ENCODE measurements at places on chromosomes 7 and 10. TPM values are rescaled to one million over a fixed set of nuclear protein-coding genes. Genes with fewer than 3 reads are reported as not detected.
A peak's percentile ranks its signal among the peaks of the same experiment; 100 is the strongest.

The SLC26A3 gene
- total RNA-seq: not detected

The IPMK gene
- total RNA-seq: 6.7 TPM

The CXCL12 gene
- not detected for total RNA-seq

The ASZ1 gene
- not detected for total RNA-seq

The PDE6C gene
- total RNA-seq: not detected

The PGAM2 gene
- 2.1 TPM for total RNA-seq

The GPRIN2 gene
- total RNA-seq: not detected

The HTR5A gene
- not detected for total RNA-seq

The NANOS1 gene
- 0.55 TPM for total RNA-seq

The DNAJC1 gene
- total RNA-seq: 23.0 TPM

- DNase-seq: no peak
These were observed 1077.1 kb upstream of the C7orf33 start for GRCh38 chr7:147513451-147513850.

GRCh38 chr10:75875740-75876139 is 444.3 kb downstream of the LRMDA start:
- DNase-seq: no peak

DNA sequence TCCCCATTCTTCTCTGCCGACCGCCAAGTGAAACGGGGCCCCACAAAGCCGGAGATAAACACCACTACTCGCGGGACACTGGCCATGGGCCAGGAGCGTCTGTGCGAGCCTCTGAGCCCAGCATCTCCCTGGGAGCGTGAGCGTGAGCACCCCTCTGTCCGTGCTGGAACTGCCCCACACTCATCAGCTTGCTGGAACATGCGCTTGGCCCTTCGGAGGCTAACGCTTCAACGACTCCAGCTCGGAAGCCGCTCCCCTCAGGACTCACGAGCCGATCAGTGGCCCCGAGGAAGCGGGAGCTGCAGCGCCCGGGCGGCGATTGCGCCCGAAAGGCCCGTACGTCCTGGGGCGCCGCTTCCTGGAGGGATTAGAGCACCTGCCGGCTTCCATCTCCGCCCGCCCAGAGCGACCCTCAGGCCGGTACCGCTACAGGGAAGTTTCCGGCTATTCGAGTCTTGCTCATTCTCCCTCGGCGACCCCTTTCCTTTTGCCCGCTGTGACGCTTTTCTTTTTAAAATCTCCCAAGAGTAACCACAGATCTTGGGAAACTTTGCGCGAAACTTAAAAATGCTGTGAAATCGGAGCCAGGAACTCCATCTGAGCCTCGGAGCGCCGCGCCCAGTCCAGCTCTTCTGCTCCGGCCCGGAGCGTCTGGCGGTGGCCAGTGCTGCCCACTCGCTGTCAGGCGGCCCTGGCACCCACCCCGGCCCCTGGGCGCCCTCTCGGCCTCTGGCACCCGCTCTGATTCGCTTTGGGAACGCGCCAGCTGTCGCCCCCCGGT is 1.0 kb downstream of the TLL2 start:
- DNase-seq: peak; percentile 38

GRCh38 chr7:92815412-92815811 is 21.0 kb downstream of the CDK6 start:
- no peak for DNase-seq

- no peak for DNase-seq
These were observed 18.6 kb upstream of the RAPGEF5 start for GRCh38 chr7:22375359-22376048.

- DNase-seq: no peak
These were observed 199.2 kb downstream of the IMMP2L start for GRCh38 chr7:111363099-111363498.

- DNase-seq: no peak
These were observed 53.3 kb downstream of the C10orf90 start for GRCh38 chr10:126617208-126617607.

DNA sequence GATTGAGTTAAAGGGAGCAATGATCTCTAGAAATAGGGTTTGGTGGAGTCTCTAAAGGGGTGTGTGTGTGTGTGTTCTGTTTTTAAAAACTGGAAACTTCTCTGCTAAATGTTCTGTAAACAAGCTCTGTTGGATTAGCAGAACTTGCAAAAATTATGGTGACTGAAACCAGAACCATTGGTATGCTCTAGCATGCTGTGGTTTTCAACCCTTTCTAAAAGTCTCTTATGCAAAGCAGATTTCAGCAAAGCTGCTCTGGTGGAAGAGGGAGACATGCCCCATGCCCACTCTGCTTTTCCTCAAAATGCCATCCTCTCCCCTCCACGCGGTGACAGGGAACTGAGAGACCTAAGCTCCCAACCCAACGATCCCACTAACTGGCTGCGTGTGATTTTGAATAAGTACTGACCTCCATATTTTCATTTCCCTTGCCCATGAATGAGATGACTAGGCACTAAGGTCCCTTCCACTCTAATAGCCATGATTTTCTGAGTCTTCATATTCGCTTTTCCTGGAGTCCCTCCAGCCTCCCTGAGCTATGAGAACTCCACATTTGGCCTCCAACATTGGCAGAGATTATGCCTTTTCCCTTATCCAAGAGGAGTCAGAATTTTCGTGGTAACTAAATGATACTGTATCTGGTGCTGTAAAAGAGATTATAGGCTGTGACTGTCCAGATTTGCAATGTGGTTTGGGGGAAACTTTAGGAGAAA is 117.3 kb upstream of the PALS2 start:
- DNase-seq: no peak

DNA sequence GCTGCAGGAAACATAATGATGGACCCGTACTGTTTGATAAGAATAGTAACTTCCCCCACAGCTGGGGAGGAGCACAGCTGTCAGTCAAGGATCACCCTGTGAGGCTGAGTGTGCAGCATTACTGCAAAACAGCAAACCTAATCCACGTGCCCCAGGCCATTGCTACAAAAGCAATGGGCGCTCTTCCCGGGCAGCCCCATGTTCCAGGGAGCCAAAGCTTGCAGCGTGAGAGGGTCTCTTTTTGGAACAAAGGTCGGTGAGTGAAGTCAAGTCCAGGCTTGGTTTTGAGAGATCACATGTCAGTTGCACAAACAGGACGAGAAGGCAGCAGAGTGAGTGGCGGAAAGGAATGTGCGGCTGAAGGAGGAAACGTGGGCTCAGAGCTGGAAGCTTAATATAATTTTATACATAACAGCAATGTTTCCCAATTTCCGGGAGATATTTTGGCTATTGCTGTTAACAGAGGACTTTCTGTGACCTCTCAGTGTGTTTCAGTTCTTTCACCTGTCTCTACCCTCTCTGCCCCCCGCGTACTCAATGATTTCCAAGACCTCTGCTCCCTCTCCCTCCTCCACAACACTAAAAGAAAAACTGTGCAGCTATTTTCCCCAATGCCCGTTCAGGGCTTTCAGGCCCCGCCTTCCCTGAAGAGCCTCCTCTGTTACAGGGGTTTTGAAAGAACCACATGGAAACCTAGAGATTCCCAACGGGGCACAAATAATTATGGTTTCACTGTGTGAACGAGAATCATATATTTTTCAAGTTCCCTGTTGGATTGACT is 128.9 kb downstream of the MTPAP start:
- DNase-seq: no peak

GRCh38 chr7:95649546-95649945 is 53.2 kb upstream of the PDK4 start:
- DNase-seq: no peak

DNA sequence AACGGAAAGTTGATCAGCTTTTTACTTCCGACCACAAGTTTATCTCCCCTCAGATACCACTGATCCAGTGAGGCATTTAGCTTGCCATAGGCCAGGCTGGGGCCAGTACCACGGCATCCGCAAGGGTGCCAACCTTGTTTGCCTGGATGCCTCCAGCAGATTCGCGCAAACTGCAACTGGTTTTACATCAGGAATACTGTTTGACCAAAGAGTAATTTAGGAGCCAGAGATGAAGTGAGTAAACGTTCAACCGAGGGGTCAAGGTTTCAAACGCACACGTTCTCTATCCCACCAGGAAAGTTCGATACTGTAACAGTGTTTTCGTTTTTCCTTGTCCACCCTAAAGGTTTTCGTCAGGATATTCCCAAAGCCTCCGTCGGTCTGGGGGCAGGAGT is 266 bp upstream of the MDFIC start:
- no peak for DNase-seq

GRCh38 chr7:47548546-47548945 is 33.4 kb downstream of the TNS3 start:
- DNase-seq: no peak

DNA sequence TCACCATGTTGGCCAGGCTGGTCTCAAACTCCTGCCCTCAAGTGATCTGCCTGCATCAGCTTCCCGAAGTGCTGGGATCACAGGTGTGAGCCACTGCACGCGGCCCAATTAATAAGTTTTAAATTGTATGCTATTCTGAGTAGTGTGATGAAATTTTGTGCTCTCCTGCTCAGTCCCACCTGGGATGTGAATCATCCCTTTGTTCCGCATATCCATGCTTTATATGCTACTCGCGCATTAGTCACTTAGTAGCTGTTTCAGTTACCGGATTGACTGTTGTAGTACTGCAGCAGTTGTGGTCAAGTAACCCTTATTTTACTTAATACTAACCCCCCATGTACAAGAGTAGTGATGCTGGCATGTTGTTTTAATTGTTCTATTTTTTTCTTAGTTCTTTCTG is 47.3 kb upstream of the OIT3 start:
- no peak for DNase-seq

GRCh38 chr10:124693801-124694416 is 50.3 kb downstream of the FAM53B start:
- DNase-seq: no peak

- DNase-seq: no peak
These were observed 165.8 kb downstream of the CFTR start for GRCh38 chr7:117645481-117646165.

GRCh38 chr7:130160023-130160422 is 45.2 kb downstream of the TMEM209 start:
- no peak for DNase-seq

DNA sequence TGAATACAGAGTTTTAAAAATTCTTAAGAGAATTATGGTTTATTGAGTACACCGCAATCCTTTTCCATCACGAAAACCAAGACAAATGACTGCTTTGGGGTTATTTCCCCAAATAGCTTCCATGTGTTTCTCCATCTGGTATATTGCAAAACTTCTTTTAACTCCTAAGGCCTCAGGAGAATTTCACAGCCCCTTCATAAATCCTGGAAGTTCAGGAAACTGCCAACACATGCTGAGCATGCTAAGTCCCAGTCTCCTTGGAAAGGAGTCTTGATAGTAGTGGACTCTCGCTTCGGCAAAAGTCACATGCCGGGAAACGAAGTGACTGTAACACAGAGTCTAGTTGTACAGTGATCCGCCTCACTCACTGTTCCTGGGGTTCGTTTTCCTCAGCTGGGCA is 88.1 kb upstream of the RSU1 start:
- DNase-seq: no peak

- DNase-seq: no peak
These were observed 130.9 kb downstream of the RSU1 start for GRCh38 chr10:16686054-16686902.

DNA sequence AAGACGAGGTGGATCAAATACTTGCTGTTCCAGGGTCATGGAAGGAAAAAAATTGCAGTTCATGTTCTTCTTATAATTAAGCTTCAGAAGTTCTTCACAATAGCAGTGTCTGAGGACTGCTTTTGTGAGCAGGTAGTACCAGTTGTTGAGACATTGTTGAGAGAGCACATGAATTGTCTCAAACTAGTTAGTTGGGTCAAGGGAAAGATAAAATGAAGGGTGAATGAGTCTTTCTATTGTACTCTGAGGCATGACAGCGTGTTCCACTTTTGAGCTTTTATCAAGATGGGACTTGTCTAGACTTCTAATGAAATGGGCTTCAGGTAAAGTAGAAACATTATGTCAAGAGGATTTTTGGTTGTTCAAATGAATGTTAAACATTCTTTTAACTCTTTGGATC is 26.0 kb downstream of the KAT6B start:
- DNase-seq: no peak

DNA sequence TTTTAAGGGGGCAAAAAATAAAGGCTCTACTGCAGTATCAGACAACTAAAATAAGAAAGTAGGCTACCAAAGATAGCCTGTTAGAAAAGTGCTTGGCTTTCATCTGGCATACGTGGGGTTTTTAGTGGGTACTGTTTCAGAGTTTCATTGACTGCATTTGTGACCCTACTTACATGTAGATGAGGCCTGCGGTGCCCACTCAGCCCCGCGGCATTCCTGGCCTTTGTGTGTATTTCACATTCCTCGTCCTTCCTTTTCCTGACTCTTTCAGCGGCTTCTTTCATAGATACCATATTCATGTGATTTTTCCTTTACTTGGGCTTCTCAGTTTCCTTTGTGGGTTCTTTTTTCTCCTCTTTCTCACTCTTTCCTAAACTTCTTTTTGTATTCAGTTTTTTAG is 50.7 kb downstream of the UBE3C start:
- no peak for DNase-seq

- DNase-seq: no peak
These were observed 135.0 kb upstream of the INHBA start for GRCh38 chr7:41837916-41838315.

DNA sequence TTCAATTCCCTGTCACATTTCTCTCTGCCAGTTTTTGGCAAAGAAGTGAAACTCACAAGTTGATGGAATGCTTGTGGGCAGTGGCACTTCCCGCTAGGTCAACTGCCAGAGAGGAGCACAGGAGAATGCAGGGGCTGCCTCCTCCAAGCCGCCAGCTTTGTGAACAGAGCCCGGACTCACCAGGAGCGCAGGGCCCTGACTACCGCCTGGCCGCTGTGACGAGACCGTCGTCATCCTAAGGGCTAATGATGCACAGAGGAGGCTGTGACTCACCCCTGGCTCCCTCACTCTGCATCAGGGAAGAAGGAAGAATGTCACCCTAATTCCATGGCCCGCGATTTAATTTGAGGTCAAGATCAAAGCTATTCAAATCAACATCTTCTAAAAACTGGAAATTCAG is 123.9 kb downstream of the TAX1BP1 start:
- no peak for DNase-seq

DNA sequence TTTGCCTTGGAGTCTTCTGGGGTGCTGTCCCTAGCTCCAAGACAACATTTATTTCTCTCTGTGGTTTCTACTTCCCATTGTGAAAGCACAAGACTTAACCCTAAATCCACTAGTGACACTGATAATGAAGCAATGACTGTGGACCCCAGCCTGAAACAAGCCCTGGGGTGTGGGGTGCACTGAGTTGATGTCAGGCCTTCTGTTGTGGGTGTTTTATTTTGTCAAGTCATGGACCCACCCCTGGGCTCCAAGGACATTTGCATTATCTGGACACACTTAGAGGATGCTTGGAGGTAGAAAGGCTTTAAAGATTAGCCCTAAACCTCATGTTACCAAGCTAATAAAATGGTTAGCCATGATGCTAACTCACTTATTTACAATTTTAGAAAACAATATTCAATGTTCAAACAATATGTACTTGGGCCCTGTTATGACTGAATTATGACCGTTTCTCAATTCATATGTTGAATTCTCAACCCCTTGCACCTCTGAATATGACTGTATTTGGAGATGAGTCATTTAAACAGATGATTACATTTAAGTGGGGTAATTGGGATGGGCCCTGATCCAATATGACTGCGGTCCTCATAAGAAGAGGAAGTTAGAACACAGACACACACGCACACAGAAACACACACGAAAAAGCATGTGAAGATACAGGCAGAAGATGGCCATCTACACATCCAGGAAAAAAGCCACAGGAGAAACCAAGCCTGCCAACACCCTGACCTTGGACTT is 137.2 kb upstream of the IGFBP3 start:
- no peak for DNase-seq

Data from activated naive CD8-positive, alpha-beta T cell treated with anti-CD3 and anti-CD28 coated beads, Interleukin-2, amount 10 ng/mL, durations not matched to agents 7 days and 5 days (primary cell).